ENCODE measurements at places on chromosomes 3 and 15.
A peak's percentile ranks its signal among the peaks of the same experiment; 100 is the strongest.

DNA sequence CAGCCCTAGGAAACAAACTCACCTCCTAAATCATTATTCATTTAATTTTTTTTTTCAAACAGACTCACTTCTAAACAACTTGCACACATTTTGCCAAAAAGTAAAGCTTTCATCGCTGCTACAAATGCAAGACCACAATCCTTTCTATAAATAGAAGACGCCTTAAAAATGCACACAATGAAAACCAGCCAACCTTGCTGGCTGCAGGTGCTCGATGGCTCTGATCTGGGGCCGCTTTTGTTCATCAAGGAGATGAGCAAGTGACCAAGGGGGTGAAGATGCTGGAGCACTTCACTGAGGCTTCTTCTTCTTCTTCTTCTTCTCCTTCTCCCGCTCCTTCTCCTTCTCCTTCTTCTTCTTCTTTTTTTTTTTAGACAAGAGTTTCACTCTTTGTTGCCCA, 12.7 kb upstream of the SLC6A6 start:
- DNase-seq = no peak

DNA sequence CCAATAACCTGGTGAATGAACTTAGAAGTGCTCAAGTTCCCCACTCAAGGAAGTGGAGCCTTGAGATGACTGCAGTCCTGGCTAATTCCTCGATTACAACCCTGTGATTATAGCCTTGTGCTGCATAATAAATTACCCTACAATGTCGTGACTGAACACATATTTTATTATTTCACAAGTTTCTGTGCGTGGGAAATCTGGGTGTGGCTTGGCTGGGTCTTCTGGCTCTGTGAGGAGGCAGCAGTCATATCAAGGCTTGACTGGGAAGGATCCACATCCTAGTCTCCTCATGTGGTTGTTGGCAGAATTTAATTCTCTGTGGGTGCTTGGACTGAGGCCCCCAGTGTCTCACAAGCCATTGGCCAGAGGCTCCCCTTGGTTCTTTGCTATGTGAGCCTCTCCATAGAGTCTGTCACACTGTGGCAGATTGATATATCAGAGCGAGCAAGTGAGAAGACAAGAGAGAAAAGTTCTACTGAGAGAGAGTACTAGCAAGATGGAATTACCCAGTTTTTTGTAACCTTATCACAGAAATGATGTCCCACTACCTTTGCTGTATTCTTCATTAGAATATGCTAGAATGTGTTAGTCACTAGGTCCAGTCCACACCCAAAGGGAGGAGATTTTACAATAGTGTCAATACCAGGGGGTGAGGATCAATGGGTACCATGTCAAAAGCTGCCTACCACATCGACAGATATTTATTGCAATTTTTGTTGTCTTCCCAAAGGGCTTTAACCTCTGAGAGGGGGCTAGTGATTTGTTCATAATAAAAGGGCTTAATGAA, 102.8 kb upstream of the TBC1D5 start:
- no peak for DNase-seq

DNA sequence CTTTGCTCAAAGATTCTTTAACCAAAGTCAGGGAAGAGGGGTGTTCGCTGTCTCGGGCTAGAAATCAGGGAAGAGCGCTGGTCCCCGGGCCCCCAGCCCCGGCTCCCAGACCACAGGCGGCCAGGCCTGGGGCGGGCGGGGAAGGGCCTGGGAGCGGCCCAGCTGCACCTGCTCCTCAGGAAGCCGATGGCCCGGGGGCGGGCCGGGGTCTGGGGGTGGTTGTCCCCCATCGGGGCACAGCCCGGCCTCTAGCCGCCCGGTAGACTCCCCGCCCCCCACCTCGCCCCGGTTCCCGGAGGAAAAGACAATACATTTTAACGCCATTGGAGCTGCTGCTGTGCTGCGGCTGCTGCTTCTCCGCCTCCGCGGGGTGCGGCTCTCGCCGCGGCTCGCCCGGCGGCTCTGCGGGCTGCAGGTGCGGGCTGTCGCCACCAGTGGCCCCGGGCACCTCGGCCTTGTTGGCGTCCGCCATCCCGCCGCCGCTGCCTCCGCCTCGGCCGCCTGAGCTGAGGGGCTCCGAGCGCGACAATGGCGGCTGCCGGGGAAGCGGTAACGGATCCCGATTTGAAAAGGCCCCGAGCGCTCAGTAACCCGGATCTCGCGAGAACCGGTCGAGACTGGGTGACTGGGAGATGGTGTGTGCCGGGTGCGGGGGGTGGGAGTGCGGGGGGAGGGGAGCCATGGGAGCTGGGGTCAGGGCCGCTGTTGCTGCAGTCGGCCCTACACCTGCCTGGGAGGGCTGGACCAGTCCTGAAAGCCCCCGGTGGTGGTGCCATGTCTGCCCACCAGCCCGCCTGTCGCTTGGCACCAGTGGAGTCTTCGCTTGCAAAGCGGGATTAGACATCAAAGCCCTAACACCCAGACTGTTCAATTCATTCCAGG, at the start of gene MYEF2:
Gene MYEF2, minus strand, starts transcription at position 530 of the 882 bp plus-strand sequence. Its CDS starts 58 bp downstream, at position 472.
- peak; percentile 81 for DNase-seq

GRCh38 chr3:40366203-40367162, 20.5 kb upstream of the ENTPD3 start:
- no peak for DNase-seq

- DNase-seq = no peak
These were observed 182.9 kb downstream of the KCNMB2 start for GRCh38 chr3:178718995-178719635.

Data from activated CD4-positive, alpha-beta T cell treated with anti-CD3 and anti-CD28 coated beads, Interleukin-10, Interleukin-2, amounts not matched to agents 100 ng/mL and 50 ng/mL, durations not matched to agents 16 hours and 8 hours (primary cell).